ENCODE measurements at places on chromosomes 7 and 10. TPM values are rescaled to one million over a fixed set of nuclear protein-coding genes. Genes with fewer than 3 reads are reported as not detected.

GRCh38 chr10:120048391-120048790 is 155.9 kb downstream of the SEC23IP start:
- H3K36me3 ChIP-seq: no peaks in the 10 kb centered on the region
- peaks cover 17% of the 10 kb centered on the region for H3K27me3 ChIP-seq
- no peak overlapping the region for H3K4me3 ChIP-seq
- H3K27ac ChIP-seq: no peak overlapping the region

DNA sequence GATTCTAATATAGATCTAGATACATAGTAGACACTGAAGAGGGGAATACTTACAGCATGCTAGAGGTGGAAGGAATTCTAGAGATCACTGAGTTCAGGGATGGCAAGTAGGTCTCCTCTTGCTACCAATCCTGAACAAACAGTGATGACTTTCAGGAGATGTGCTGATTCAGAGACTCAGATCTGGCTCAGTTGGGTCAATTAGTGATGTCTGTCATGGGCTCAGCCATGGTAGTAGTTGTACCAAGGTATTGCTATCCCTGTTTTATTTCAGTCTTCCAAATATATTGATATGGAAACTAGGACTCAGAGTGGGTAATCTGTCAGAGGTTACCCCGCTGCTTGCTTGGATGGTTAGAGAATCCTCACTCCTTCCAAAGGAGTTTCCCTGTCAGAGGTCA is 38.5 kb downstream of the UNC5B start:
- H3K36me3 ChIP-seq: no peaks in the 10 kb centered on the region
- no peak overlapping the region for H3K27ac ChIP-seq
- H3K4me1 ChIP-seq: peaks cover 19% of the 10 kb centered on the region

DNA sequence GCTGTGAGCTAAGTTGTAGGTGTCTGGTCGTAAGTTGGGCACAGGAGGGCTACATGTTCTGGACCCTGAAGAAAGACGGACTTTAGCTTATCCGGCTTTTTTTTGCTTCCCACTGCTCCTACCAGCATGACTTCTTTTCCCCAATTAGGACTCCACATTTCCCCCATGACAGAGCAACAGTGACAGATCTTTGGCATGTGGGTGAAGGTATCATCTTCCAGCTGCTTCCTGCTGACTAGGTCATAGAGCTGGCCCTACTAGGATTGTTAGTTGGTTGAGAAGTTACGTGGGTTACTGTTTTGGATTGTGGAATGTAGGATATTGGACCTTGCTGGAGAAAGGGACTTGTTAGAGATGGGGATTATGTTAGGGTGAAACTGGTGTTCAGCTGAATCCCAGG is 21.4 kb downstream of the LANCL2 start:
- no peaks in the 10 kb centered on the region for H3K27me3 ChIP-seq
- H3K36me3 ChIP-seq: no peaks in the 10 kb centered on the region
- no peak overlapping the region for H3K27ac ChIP-seq
- H3K4me1 ChIP-seq: no peaks in the 10 kb centered on the region

DNA sequence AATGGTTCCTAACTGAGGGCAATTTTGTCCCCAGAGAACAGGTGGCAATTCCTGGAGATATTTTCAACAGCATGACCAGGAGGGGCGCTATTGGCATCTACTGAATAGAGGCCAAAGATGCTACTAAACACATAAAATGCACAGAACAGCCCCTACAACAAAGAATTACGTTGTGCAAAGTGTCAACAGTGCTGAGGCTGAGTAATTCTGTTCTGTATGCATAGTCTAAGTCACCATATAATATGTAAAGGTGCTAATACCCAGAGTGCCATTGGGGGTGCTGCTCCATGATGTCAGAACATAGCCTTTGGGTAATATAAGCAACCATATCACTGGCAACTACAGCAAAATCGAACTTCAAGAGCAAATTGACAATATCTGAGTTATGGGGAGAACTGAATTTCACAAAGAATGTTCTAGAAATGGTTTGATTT is 213.3 kb upstream of the PHYHIPL start:
- DNase-seq: peak; percentile 38
- H3K4me3 ChIP-seq: no peak overlapping the region
- H3K4me1 ChIP-seq: no peaks in the 10 kb centered on the region

DNA sequence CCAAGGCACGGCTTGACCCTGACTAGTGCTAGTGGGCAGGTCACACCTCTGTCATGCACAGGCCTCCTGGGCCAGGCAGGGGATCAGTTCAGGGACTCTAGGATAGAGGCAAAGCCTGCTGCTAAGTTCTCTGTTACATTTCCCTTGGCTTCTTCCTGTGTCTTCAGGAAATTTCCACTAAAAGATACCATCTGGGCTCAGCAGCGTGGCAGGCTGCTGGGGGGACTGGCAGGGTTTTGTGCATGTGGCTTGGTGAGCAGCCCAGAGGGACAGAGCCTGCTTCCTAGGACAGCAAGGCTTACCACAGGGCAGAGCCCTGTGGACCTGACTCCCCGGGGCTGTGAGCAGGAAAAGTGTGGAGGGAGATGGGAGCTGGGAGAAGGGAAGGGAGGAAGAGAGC is 20.7 kb upstream of the ZNF32 start:
- H3K4me3 ChIP-seq: no peak overlapping the region
- H3K27me3 ChIP-seq: peaks cover 72% of the 10 kb centered on the region
- no peak overlapping the region for H3K27ac ChIP-seq
- H3K36me3 ChIP-seq: no peaks in the 10 kb centered on the region
- no peaks in the 10 kb centered on the region for H3K4me1 ChIP-seq
- DNase-seq: no peak

GRCh38 chr7:74429153-74429747 is 24.5 kb upstream of the GTF2IRD1 start:
- H3K4me3 ChIP-seq: no peak overlapping the region
- H3K27me3 ChIP-seq: no peaks in the 10 kb centered on the region
- no peak overlapping the region for H3K27ac ChIP-seq

GRCh38 chr10:121435099-121435875 is 163.0 kb downstream of the FGFR2 start:
- H3K27ac ChIP-seq: no peak overlapping the region
- no peak overlapping the region for H3K4me3 ChIP-seq
- H3K36me3 ChIP-seq: no peaks in the 10 kb centered on the region
- H3K4me1 ChIP-seq: peaks cover 9% of the 10 kb centered on the region
- no peaks in the 10 kb centered on the region for H3K27me3 ChIP-seq

GRCh38 chr10:21473541-21473940 is 51.9 kb downstream of the SKIDA1 start:
- no peak overlapping the region for H3K27ac ChIP-seq
- DNase-seq: no peak
- no peaks in the 10 kb centered on the region for H3K4me1 ChIP-seq
- H3K27me3 ChIP-seq: no peaks in the 10 kb centered on the region

DNA sequence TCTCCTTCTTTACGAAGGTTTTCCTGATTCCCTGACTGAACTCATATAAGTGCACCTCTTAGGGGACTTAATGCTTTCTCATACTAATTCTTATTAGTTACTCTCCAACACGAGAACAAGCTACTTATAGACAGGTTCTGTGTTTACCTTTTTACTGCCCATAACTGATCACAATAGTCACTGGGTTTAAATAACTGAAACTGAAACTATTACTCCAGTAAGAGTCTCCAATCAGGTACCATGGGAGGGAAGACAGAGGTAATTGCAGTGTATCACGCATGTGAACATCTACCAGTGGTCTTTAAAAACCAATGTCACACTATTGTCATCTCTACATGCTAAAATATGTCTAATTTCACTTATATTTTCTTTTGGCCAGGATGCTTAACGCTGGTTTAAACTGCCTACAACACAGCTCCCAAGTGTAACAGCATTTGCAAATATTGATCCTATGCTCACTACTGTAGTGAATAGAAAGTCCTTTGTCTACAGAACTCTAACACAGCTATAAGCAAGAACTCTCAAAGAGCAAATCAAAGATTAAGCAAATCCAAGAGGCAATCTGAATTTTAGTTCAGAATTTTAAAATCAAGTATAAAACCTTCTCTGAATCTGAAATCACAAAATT is 3.6 kb downstream of the GDI2 start:
- H3K4me3 ChIP-seq: peak overlapping the region; percentile 86
- peaks cover 53% of the 10 kb centered on the region for H3K36me3 ChIP-seq
- peak overlapping the region; percentile 6 for H3K27ac ChIP-seq
- peaks cover 26% of the 10 kb centered on the region for H3K4me1 ChIP-seq
- no peak for DNase-seq

DNA sequence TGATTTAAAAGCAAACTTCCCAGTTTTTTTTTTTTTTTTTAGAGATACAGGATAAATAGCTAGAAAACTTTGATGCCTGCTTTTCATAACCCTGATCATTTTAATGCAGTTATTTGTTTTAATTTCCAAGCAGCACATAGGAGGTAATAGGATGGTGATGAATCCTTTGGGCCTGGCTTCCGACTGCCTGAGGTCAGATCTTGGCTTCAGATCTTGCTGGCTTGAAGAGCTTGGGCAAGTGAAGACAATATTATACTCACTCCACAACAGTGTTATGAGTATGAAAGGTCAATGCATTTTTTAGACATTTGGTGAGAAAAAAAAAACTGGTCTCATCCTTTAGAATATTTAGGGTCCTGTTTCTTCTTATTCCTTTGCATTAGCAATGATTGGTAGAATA is 124.8 kb upstream of the PRKCQ start:
- H3K27ac ChIP-seq: no peak overlapping the region
- no peak overlapping the region for H3K4me3 ChIP-seq
- H3K27me3 ChIP-seq: no peaks in the 10 kb centered on the region
- no peaks in the 10 kb centered on the region for H3K36me3 ChIP-seq
- no peaks in the 10 kb centered on the region for H3K4me1 ChIP-seq

DNA sequence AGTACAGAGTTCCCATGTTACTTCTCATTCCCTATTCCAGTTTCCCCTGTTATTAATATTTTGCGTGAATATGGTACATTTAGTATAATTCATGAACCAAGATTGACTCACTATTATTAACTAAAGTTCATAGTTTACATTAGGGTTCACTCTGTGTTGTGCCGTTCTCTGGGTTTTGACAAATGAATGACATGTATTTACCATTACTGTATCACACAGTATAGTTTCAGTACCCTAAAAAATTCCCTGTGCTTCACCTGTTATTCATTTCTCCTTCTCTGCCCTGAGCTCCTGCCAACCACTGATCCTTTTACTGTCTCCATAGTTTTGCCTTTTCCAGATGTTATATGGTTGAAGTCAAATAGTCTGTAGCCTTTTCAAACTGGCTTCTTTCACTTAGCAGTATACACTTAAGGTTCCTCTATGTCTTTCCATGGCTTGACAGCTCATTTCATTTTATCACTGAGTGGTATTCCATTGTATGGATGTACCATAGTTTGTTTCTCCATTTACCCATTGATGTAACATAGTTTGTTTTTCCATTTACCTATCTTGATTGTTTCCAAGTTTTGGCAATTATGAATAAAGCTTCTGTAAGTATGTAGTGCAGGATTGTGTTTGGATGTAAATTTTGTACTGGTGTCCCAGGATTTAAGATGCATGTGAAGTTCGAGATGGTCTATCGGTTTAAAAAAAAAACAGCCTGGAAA is 58.8 kb downstream of the CDK14 start:
- H3K27ac ChIP-seq: no peak overlapping the region
- DNase-seq: no peak
- no peaks in the 10 kb centered on the region for H3K36me3 ChIP-seq
- H3K4me1 ChIP-seq: no peaks in the 10 kb centered on the region

GRCh38 chr7:119026391-119026790 is 801.9 kb downstream of the ANKRD7 start:
- H3K4me3 ChIP-seq: no peak overlapping the region
- no peaks in the 10 kb centered on the region for H3K27me3 ChIP-seq
- DNase-seq: no peak
- no peak overlapping the region for H3K27ac ChIP-seq
- no peaks in the 10 kb centered on the region for H3K36me3 ChIP-seq
- no peaks in the 10 kb centered on the region for H3K4me1 ChIP-seq

ATAD1 gene
- 30.4 TPM for total RNA-seq

CYP3A4 gene
- not detected for total RNA-seq

SEMA3E gene
- 21.8 TPM for total RNA-seq

EZH2 gene
- total RNA-seq: 46.5 TPM

ST8SIA6 gene
- not detected for total RNA-seq

Data from Calu3 (cell line).